Activated T-helper 2 cell treated with anti-CD3 and anti-CD28 coated beads, Interferon-gamma antibody, Interleukin-2, Interleukin-4, amounts not matched to agents 10 μg/mL and 5 μg/mL and 100 μg/mL, durations not matched to agents 14 hours and 24 hours and 36 hours (primary cell): ENCODE measurements at places on chromosomes 12 and 14.

DNA sequence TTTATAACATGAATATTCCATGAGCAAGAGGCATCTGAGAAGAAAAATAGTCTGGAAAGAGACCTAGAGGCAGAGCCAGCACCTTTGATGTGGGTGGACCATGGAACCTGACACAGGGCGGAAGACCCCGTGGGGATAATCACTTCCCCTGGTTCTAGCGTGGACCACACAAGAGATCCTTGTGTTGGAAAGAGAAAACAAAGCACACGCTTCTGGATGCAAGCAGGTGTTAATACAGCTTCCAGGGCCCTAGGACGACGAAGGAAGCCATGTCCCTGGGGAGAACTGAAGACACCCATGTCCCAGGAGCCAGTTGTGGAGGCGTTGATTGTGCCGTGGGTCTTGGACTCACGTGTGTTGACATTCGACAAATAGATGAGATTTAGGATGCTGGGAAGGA is 102.9 kb downstream of the ADGRD1 start:
- no peaks in the 10 kb centered on the region for H3K36me3 ChIP-seq
- no peak overlapping the region for H3K27ac ChIP-seq
- peaks cover 12% of the 10 kb centered on the region for H3K4me1 ChIP-seq
- H3K4me3 ChIP-seq: no peak overlapping the region

DNA sequence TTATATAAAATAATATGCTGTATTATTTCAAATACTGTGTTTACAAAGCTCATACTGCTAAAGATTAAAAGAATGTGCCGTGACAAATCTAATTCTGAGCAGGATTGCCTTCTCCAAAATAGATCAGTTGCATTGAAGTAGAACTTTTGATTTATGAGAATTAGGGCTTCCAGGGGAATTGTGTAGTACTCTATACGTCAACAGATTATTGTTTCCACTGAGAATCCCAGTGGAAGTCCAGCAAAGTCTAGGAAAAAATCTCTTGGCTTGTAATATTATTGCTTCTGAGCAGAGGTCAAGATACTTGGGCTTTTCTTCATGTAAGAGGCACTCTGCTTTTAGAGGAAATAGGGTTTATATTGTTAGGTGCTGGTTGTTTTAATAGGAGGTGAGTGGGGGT is 133.9 kb downstream of the TRHDE start:
- H3K4me3 ChIP-seq: no peak overlapping the region
- H3K4me1 ChIP-seq: no peaks in the 10 kb centered on the region
- no peak overlapping the region for H3K27ac ChIP-seq
- DNase-seq: no peak

DNA sequence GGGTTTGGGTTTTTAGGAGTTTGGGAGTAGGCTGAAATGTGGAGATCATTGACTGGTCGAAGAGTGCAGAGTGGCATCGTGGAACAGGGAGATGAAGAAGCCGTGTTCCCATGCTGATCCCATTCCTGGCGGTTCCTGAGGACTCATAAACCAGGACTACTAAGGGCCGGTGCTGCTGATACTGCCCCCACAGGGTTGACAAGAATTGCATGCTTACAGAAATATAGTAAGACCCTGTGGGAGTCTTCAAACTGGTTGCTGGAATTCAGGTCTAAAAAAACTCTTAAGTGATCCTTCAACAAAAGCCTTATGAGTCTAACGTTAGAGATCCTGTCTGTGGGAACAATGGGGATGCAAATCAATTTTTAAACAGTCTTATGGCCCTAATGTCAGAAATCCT is 64.0 kb upstream of the ARHGAP5 start:
- H3K4me3 ChIP-seq: no peak overlapping the region
- no peak for DNase-seq
- no peaks in the 10 kb centered on the region for H3K36me3 ChIP-seq
- no peak overlapping the region for H3K27ac ChIP-seq
- H3K4me1 ChIP-seq: no peaks in the 10 kb centered on the region
- peaks cover 2% of the 10 kb centered on the region for H3K27me3 ChIP-seq

- H3K4me1 ChIP-seq: no peaks in the 10 kb centered on the region
- no peak overlapping the region for H3K4me3 ChIP-seq
- no peak for DNase-seq
- H3K27me3 ChIP-seq: no peaks in the 10 kb centered on the region
- H3K36me3 ChIP-seq: peaks cover 61% of the 10 kb centered on the region
- no peak overlapping the region for H3K27ac ChIP-seq
Measured at GRCh38 chr12:120095331-120095730, 21.2 kb downstream of the RAB35 start.

DNA sequence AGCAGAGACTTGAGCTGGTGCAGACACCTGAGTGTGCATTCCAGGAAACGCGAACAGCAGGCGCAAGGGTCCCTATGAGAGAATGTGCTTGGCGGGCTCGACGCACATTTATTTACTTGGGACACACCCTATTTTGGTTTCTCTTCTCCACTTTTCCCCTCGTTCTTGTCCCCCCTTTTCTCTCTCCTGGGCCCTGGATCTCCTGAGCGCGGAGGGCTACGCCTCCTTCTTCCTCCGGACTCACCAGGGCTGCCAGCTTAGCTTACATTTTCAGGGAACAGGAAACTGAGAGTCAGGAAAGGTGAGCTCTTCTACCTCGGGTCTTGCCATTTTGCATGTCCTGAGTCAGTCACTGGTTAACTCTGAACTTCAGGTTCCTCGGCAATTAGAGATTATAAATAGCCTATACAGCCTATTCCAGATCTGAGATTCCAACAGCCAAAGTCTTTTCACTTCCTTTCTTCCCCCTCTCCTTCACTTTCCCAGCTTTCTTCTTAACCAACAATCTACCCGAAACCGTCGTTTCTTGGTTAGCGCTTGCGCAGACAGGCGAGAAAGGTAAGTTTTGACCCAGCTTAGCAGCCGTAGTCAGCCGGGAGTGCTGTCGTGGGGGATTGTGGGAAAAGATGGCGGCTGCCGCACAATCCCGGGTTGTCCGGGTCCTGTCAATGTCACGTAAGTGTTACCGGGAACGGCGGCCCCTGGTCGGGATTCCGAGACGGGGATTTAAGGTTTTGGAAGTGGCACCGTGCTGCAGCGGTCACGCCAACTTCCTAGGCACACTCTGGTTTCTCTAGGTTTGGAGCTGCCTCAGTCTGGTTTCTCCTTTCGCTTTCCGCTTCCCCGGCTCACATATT is at the start of the genes AKAP3 and NDUFA9:
Gene AKAP3, minus strand, starts transcription at position 551 of the 857 bp plus-strand sequence. CDS start 10,855 bp downstream, outside the sequence.
Gene NDUFA9, plus strand, starts transcription at position 614 of the 857 bp plus-strand sequence. Its CDS starts 13 bp downstream, at position 627.
- H3K36me3 ChIP-seq: peaks cover 9% of the 10 kb centered on the region
- H3K27ac ChIP-seq: peak within 1 kb of the TSS; percentile 97
- H3K4me1 ChIP-seq: peaks cover 42% of the 10 kb centered on the region
- DNase-seq: peak; percentile 80
- no peaks in the 10 kb centered on the region for H3K27me3 ChIP-seq

DNA sequence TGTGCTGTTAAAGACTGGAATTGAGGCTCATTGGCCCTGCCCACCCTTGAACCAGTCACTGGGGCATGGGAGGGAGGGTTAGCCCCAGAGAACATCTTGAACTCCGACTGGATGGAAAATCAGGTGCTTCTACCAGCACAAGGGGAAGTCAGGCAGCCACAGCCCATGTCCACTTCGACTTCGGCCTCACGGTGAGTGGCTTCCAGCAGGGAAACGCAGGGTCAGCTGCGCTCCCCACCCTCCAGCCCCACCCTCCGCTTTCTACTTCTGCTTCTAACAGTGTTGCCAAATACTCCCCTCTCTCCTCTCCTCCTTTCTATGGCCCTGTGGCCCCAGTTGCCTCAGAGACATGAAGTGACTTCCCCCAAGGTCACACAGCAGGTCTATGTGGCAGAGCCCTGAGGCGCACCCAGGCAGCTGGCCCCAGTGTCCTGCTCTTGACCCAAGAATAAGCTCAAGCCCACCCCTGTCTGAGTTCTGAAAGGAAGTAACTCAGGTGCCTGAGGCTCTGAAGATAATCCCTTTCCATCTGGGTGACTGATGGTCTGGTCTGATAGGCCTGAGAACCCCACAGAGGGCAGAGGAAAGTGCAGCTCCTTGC is 11.9 kb upstream of the SH2B3 start:
- peaks cover 2% of the 10 kb centered on the region for H3K27me3 ChIP-seq
- DNase-seq: no peak
- H3K27ac ChIP-seq: no peak overlapping the region
- no peak overlapping the region for H3K4me3 ChIP-seq
